NCI-H1105 (cell line): ENCODE measurements at places on chromosomes 2 and 18.
A peak's percentile ranks its signal among the peaks of the same experiment; 100 is the strongest.

GRCh38 chr2:239583171-239583878, 182.5 kb upstream of the HDAC4 start:
- DNase-seq = no peak

DNA sequence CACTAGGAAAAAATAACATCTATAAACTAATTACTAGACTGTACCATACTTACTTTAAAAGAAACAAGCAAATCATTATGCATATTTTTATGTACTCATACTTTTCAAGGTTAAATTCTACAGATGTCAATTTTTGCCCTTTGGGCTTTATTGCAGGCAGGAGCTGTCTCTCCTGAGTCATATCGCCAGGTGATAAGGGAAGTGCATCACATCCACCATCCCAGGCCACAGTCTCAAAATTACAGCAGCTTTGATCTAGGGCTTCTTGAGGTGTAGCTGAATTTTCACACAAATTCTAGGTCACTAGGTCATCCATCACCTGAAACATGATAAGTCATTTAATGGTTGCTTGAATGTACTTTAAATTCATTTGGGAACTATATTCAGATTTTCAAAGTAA, 38.4 kb upstream of the FRZB start:
- no peak for DNase-seq

DNA sequence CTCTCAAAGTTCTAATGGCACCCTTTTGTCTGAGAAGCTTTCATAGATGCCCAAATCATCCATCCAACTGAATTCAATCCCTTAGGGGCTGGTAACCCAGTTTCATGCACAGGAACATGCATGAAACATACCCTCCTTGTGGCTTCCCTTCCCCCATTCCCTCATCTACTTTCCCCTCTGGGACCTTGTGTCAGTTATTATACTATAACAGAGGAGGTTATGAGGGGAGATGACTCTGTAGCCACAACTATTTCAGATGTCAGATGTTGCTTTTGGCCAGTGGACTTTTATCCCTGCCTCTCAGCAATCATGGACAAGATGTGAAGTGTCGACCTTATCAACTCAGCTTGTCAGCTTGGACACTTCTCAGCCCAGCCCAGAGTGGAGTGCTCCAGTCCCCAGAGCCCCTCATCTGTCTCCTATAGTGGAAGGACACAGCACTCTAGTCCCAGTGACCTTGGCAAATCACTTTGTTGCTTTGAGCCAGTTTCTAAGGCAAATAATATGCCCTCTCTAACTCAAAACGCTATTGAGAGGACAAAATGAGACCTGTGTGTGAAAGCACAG, 8.4 kb downstream of the DHRS9 start:
- DNase-seq = no peak

GRCh38 chr2:100136310-100136709, 6.1 kb downstream of the AFF3 start:
- no peak for DNase-seq

DNA sequence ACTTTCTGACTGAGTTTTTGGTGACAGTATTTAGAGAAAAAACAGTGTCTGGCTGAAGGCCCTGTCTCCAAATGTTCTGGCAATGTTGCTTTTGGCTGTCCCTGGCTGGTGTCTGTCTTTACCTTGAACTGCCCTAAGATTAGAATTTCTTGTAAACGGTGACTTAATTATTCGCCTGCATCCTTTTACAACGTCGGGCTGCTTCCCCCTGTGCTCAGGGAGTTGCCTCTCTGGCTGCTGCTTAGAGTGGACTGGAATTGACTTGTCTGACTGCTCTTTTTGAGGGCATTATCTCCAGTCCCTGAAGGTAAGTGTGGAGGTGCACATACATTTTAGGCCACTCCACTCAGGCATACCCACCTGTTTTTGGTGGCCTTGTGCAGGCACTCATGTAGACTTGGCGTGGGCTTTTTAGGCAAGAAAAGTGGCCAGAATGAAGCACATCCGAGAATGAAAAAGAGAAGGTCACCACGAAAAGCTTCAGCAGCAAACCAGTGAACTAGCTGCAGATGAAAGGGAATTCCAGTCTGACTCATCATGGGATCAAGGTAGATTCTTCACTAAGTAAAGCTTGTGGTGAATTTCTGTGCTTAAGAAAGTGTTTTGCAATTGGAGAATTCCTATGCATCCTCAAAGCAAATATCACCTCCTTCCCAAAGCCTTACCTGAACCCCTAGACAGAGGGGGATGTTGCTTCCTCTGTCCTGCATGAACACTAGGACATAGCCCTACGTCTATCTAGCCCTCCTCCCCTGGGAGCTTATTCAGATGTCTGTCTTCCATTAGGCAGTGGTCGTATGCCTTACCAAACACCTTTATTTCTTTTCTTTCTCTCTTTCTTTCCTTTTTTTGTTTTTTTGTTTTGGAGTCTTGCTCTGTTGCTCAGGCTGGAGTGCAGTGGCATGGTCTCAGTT, 230.3 kb upstream of the TRIB2 start:
- DNase-seq = no peak

DNA sequence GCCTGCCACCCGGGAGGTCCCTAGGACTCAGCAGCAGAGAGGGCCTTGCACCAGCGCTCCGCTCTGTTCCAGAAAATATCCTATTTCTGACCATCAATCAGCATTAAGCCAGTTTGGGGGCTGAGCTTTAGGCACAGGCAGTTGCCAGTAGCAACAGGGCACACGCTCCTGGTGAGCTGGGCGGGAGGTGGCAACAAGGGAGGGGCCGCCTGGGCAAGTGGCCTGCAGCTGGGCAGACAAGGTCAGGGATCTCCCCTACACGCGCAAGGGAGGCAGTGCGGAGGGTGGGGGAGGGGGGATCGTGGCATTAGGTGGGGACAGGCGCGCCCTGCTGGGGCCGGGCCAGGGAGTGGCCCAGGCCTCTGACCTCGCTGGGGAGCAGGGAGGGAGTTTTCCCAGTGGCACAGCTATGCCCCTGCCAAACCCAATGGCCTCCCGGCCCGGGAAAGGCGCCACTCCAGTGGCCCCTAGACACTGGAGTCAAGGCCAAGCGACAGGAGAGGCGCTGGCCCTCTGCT, 302.8 kb downstream of the NCKAP5 start:
- peak; percentile 39 for DNase-seq

DNA sequence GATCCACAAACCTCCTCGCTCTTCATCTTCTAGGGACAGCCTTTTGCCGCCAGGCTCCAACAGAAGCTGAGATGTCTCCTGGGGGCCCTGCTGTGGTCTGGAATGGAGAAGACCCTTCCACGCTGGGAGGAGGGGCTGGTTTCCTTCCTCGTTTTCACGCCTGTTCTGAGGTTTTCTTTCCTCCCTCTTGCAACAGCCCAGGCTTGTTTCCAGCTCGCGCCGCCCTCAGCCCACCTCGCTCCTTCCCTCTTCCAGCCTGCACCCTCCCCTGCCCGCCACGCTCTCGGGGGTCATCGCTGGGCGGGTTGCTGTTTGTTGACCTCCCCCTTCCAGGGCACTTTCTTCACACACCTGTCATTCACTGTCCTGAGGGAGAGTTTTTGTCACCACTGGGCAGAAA, 55.4 kb downstream of the VAPA start:
- no peak for DNase-seq

- DNase-seq = no peak
Observed at GRCh38 chr2:152466041-152466440, 131.1 kb downstream of the FMNL2 start.

DNA sequence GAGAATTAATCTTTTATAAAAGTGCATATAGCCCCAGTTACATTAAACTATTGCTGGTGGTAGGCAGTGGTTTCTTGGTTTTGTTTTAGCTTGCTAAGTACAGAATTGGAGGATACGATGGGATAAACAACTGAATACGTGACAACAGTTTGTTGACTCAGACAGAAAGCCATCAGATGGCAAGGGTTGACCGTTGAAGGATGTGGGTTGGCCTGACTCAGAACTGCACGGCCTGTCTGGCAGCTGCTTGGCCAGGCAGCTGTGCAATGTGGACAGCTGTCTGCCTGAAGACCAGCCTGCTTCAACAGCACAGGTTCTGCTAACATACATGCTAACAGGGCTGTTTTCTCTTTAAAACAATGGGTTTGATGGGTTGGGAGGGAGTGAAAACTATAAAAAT, 46.6 kb downstream of the PRKRA start:
- no peak for DNase-seq

- no peak for DNase-seq
Observed at GRCh38 chr2:237661799-237662328, 34.5 kb downstream of the LRRFIP1 start.
